Caki2 (cell line): ENCODE measurements at places on chromosomes 2 and 18. TPM values are rescaled to one million over a fixed set of nuclear protein-coding genes. Genes with fewer than 3 reads are reported as not detected.
A peak's percentile ranks its signal among the peaks of the same experiment; 100 is the strongest.

DNA sequence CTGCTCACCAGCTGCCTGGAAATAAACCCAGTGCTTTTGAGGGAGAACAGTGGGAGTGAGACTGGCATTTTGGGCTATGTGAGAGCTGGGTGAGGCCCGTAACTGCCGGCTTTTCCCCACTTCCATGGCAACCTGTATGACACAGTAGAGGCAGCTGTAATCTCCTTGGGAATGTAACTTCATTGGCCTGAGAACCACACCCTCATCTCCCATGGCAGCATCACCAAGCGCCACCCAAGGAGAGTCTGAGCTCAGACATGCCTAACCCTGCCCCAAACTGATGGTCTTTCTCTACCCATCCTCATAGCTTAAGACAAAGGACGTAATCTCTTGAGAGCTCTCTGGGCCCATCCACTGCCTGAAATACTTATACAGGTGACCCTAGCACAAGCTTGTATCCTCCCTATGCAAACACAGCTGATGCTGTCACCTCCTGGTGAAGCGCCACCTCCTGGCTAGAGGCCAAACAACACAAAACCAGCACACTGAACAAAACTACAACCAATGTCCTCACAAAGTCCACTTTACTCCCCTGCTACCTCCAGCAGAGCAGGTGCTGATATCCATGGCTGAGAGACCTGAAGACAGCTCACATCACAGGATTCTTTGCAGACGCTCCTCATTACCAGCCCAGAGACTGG lies 763.4 kb upstream of the NRXN1 start:
- DNase-seq: no peak

PCARE gene
- total RNA-seq: not detected in 2 replicates

ABCG8 gene
- not detected in 2 replicates for total RNA-seq

TRABD2A gene
- 0.34 and 2.6 TPM in 2 replicates for total RNA-seq

- DNase-seq: no peak
These were observed 125.3 kb downstream of the SH3RF3 start for GRCh38 chr2:109254174-109254904.

GRCh38 chr18:48629730-48630324 lies 91.0 kb downstream of the CTIF start:
- peak; percentile 45 for DNase-seq

- DNase-seq: no peak
These were observed 674 bp downstream of the NCAPH start for GRCh38 chr2:96336104-96336775.

RAB6C gene
- total RNA-seq: not detected in 2 replicates

DNA sequence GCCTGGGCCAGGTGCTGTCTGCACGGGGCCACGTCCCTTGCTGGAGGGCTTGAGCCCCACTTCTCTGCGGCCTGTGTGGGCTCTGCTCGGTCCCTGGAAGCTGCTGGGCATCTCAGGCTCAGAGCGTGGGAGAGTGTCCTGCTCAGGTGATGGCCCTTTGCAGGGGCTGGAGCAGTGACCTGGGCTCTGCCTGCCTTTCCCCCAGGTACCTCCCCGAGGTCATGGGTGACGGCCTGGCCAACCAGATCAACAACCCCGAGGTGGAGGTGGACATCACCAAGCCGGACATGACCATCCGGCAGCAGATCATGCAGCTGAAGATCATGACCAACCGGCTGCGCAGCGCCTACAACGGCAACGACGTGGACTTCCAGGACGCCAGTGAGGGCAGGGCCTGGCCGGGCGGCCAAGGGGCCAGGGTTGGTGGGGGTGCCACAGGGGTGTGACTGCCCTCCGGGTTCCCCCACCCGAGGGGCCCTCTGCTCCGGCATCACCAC lies 29.9 kb downstream of the GPC1 start:
- no peak for DNase-seq

UGT1A4 gene
- 0.10 and 3.3 TPM in 2 replicates for total RNA-seq

GRCh38 chr2:102268510-102269199 lies 42.7 kb upstream of the IL1RL1 start:
- DNase-seq: no peak

RAB6D gene
- not detected in 2 replicates for total RNA-seq

C2orf15 gene
- total RNA-seq: 0.95 and 4.2 TPM in 2 replicates

PROM2 gene
- total RNA-seq: 0.43 TPM in 1 of 2 replicates, not detected in the other

- no peak for DNase-seq
These were observed 13.9 kb upstream of the NFATC1 start for GRCh38 chr18:79381811-79382311.

DNA sequence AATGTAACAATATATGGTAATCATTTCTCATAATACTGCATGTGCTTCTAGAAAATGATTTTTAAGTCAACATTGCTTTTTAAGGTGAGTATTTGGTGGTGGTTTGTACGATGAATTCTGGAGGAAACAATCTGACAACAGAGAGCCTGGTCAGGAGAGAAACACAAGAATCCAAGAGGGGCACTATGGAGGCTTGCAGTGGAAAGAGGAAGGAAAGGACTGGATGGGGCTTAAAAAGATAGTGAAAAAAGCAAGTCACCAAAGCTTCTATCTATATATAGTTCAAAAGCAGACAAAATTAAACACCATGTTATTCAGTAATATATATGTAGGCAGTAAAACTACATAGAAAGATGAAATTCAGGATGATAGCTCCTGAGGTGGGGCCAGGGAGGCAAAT lies 109.4 kb upstream of the SERTAD2 start:
- DNase-seq: no peak

DNA sequence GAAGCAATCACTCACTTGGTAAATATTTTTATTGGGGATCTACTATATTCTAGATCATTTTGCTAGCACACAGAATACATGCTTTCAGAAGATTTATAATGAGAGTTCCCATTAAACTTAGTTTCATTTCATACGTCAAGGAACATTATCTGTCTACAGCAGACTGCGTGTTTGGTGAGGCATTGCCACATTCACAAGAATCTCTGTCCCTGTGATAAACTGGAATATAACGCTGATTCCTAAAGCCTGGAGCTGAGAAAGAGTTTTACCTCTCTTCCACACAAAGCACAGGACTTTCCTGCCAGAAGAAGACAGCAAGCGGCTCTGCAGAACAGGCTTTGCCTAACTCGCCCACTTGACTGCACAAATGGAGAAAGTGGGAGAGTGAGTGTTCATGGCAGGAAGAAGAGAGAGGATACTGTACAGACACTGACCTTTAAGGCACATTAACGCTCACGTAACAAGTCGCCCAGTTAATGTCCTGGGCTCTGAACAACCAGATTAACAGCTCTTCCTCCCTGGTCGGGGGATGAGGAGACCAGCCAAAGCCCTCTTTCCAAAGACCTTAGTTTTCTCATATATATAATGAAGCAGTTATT lies 356.2 kb downstream of the GPD2 start:
- no peak for DNase-seq

GRCh38 chr2:73290049-73290839 lies 3.1 kb downstream of the EGR4 start:
- no peak for DNase-seq

DNER gene
- 5.5 and 9.7 TPM in 2 replicates for total RNA-seq

DNA sequence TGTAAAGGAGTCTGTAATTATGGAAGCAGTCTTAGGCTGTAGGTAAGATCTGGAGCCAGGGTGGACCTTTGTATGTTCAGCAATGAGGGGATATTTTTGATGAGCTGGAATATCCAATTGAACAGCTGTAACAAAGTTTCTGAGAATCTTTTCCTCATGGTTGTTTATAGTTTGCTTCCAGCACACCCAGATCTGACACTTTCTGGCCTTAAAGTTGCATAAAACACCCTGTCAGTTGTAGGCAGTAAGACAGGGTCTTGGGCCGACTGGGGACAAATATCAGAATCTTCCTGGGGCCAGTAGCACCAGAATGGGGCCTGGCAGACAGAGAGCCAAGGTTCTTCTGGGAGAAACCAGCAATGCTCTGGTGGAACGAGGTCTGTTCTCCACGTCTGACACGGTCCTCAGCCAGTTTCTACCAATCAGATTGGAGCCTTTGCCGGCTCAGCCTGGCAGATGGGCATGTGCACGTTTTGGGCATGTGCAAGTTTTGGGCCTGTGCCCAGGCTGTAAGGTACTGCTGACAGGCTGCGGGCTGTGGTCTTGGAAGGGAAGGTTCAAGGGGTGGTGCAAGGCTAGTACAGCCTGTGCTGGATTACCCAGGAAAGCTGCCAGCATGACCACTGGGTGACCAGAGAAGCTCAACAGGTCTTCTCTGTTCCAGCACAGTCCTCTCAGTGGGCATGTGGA lies 89.8 kb downstream of the PRKCE start:
- no peak for DNase-seq

GRCh38 chr2:158914731-158915130 lies 53.7 kb upstream of the TANC1 start:
- no peak for DNase-seq

CCDC150 gene
- total RNA-seq: 4.9 and 23.5 TPM in 2 replicates

DNA sequence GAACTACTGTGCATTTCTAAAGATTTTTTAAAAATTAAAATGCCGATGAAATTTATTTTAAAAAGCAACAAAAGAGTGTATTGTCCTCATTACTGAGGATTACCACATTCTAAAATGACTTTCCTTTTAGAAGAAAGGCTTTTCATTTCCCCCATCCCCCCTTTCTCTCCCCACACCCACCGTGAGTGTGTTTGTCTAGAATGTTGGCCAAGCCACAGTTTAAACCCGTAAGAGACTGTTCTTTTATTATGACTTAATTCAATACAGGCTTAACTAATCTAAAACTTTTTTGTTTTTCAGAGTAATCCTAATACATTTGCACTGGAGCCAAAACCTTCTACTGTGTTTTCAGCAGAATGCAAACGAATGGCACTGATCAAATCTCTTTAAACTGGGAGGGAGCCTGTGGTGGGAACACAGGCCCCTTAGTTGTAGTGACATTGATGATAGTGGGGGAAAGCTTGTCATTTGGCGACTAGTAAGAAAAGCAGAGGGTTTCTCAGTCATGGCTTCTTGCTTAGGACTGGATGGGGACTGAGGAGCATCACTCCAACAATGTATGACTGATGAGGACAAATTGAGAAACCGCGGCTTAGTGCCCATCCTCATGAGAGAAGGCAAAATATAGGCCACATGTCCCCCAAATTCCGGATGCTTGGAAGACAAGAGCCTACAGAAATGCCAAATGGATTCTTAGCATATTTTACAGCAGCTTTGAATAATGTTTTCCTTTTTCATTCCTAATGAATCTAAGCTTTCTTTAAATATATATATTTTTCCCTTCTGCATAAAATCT lies 154.0 kb upstream of the SMIM21 start:
- DNase-seq: no peak

- DNase-seq: peak; percentile 57
These were observed 8.8 kb downstream of the GKN2 start for GRCh38 chr2:68943581-68944568.

SLC38A11 gene
- total RNA-seq: 0.09 TPM in 1 of 2 replicates, not detected in the other

- DNase-seq: no peak
These were observed 174.1 kb downstream of the DDX1 start for GRCh38 chr2:15765686-15766302.

- no peak for DNase-seq
These were observed 27.7 kb upstream of the PTPN4 start for GRCh38 chr2:119731983-119732382.

DNA sequence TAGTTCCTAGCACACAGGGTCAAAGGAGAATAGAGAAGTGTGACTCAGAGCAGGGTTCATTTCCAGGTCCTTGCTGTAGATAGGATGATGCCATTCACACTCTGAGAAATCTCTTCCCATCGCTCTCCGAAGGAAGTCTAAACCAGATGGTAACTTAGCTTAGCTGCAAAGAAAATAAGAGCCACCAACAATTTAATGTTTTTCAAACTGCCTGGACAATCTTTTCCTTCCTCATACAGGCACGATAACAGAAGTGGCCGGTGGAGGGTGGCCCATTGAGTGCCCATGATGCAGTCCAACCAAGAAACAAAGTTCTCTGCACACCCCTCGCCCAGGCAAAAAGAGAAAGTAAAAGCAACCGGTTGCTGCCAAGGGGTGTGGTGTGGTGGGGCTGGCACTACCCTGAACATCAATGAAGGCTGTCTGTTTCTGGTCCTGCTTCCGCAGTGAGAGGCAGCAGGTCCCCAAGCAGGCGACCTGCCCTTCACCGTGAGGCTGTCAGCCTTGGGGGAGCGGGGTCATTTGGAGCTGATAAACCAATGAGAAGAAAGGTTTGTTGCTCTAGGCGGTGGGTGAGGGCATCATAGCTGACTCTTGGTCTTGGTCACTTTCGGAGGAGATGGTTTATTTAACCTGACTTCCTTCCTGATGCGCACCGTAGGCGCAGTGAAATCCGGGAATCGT lies 105.6 kb upstream of the CD302 start:
- DNase-seq: no peak

- no peak for DNase-seq
These were observed 4.2 kb upstream of the OXER1 start for GRCh38 chr2:42767899-42768705.

ABCG5 gene
- total RNA-seq: 0.14 TPM in 1 of 2 replicates, not detected in the other

DNA sequence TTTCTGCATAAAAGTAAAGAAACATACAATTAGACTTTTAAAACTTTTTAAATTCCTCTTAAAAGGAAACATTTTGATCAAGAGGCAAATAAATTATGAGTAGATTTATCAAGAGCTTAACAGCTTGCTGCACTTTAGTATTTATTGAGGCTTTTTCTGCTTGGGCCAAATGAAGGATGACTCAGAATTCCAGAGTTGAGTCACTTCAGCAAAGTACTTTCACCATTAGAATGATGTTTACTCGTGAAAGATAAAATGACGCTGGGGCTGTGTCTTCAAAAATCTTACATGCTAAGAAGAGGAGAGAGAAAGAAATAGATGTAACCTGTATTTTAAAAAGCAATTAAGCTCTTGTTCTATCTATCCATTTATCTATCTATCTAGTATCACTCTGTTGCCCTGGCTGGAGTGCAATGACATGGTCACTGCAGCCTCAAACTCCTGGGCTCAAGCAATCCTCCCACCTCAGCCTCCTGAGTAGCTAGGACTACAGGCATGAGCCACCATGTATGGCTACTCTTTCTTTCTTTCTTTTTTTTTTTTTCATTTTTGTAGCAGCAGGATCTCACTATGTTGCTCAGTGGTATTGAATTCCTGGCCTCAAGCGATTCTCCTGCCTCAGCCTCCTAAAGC lies 75.3 kb upstream of the RIOK3 start:
- peak; percentile 64 for DNase-seq

DNA sequence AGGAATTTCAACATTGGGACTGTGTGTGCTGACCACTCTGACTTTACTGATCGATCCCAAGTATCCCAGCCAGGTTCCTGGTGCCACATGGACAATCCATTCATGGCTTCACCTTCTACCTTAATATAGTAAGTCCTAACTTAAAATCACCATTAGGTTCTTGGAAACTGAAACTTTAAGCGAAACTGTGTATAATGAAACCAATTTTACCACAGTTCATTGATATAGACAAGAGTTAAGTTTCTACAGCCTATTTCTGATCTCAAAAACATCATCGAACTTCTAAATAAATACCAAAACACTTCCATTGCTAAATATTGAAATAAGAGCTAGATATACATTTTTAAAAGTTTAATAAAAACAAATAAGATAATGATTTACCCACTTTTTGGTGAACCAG lies 4.4 kb upstream of the EXOC6B start:
- no peak for DNase-seq

PAX8 gene
- 50.7 and 89.7 TPM in 2 replicates for total RNA-seq
